H7 (cell line): ENCODE measurements at places on chromosomes 4 and X. TPM values are rescaled to one million over a fixed set of nuclear protein-coding genes. Genes with fewer than 3 reads are reported as not detected.

GRCh38 chr4:73707269-73707875 lies 33.0 kb upstream of the CXCL8 start:
- DNase-seq, result no peak

DNA sequence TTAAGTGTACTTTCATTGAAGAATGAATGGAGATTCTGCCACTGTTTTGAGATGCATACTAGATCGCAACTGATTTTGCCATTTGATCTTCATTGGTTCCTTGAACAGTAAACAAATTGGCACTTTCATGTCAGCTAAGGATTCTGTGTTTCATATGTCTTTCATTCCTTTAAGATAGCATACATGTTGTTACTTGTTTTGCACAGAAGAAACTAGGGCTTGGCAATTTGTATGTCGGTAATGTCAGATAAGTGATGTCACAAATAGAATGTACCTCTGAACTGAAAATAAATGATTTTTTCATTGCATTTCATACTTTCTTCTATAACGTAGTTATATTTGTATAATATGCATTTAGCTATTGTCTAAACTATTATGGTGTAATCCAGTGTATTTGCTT lies 73.2 kb upstream of the TENM3 start:
- DNase-seq, result no peak

- no peak for DNase-seq
Observed at GRCh38 chrX:12955882-12956703, 18.8 kb upstream of the TMSB4X start.

DNA sequence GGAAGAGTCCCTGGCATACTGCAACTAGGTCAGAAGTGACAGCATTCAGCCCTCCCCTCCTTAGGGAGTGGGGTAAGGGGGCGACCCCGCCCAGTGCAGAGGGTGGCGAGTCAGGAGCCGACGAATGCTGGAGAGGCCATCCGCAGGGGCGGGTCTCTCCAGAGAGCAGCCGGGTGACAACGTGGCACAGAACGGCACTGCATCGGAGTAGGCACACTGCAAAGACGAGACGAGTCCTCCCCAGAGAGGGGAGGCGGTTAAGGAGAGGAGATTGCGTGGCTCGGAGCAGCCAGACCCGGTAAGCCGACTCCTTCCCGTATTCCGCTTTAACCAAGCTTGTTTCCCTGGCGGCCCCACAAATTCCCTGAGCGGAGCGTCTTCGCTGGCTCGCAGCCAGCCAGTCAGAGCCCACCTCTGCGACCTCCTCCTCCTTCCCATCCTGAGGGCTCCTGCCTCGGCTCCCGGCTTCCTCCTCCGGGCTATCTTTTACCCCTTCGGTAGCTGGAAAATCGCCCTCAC lies 54.9 kb downstream of the LINC00632 start:
- DNase-seq, result peak; percentile 68

DNA sequence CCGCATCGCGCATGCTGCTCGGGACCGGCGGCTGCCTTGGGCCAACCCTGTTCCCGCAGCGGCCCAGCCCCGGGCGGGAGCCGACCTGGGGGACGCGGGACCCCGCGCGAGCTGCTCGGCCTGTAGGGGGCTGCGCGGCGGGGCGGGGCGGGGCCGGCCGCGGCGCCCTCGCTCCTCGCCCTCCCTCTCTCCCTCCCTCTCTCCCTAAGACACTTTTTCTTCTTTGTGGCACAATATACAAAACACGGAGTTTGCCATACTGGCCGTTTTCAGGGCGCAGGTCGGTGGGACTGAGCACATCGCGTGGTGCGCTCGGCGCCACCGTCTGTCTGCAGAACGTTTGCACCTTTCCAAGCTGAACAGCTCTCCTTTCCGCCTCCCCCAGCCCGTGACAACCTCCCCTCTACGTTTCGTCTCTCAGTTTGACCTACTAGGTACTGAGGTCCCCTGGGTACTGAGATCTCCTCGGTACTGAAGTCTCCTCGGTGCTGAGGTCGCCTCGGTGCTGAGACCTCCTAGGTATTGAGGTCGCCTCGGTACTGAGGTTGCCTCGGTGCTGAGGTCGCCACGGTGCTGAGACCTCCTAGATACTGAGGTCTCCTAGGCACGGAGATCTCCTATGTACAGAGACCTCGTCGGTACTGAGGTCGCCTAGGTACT lies 261.1 kb upstream of the PLCXD1 start:
- DNase-seq, result no peak

The GRIA2 gene
- total RNA-seq, result not detected in 2 replicates
